ENCODE measurements at places on chromosomes 3 and 15.

GRCh38 chr3:64361962-64362735 is 136.9 kb upstream of the PRICKLE2 start:
- DNase-seq, result no peak

DNA sequence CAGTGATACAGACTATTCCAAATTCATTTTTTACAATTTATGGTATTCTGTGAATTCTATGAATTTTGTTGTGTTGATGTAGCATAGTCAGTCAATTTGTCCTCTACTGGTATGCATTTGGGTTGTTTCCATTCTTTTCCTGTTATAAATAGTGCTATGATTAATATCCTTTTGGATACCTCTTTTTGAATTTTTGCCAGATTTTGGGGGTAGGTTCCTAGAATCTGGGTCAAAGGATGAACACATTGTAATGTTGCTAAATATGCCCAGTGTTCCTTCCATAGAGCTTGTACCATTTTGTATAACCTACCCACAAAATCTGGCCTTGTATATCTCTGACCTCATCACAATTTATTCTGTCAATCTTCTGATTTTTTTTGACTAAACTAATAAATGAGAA is 44.4 kb upstream of the C3orf38 start:
- DNase-seq, result no peak

DNA sequence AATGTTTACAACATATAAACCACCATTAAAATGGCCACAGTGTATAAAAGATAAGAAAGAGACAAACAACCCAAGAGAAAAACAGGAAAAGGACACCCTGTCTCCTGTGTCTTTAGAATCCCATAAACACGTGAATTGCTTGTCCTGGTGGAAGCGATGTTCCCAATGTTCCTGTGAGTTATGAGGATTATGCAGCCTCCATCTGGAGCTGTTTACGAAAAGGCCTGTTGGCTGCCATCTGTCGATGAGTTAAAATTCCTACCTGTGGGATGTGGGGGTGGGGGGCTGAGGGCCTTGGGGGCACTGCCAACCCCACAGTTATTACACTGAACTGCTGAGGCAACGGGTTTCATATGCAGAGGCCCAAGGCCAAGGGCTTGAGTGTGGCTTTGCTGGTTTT is 13.6 kb downstream of the NISCH start:
- no peak for DNase-seq

GRCh38 chr15:87538327-87538834 is 718.2 kb downstream of the NTRK3 start:
- no peak for DNase-seq

DNA sequence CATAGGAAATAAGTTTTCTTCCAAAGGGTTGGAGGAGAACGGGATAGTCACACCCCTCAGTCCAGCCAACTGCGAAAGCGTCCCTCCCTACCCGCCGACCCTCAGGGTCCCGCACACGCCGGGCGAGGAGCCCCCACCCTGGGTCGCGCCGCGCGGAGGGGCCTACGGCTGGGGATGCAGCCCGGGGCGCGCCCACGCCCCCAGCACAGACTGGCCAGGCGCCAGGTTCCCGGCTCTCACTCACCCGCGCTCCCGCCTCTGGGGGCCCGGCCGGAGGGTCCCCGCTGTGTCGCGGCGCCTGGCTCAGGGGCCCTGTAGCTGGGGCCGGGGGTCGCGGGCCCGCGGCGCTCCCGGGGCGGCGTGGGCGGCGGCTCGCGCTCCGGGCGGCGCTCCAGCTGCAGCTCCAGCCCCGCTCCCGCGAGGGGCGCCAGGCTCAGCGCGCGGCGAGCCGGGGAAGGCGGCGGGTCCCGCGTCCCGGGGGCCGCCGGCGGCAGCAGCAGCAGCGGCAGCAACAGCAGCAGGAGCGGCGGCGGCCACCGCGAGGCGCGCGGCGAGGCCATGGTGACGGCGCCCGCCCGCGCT is 375 bp downstream of the HEG1 start:
- peak; percentile 74 for DNase-seq

- DNase-seq, result no peak
Measured at GRCh38 chr3:9386501-9387321, 10.7 kb upstream of the SETD5 start.

GRCh38 chr15:81942655-81943195 is 103.1 kb downstream of the MEX3B start:
- no peak for DNase-seq

DNA sequence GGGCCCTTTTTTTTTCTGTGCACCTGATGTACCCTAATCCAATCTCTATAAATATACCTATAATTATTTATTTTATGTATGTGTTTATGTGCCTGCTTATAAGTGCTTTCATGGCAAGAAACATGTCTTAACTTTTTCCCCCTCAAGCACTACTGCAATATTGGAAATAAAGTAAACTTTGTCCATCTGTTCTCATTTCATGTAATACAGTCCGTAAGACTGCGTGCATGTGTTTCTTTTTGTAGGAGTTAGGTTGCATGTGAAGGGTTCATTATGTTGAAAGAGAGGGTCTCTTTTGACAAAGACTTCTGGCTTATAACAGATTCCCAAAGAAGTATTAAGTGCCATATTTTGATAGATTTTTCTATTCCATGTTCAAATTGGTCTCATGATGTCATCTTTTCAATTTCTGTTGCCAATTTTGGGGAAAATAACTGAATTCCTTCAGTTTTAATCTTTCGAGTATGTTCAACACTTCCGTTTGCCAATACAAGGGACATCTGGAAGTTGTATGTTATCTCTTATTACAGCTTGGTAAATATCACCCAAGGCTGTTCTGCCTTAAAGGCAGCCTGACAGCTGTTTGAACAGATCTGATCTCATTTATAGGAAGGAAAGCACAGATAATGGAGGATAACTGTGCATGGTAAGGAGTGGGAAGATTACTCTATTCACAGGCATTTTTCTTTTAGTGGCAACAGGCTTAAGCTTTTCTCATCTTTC is 273.1 kb upstream of the SGO1 start:
- no peak for DNase-seq

DNA sequence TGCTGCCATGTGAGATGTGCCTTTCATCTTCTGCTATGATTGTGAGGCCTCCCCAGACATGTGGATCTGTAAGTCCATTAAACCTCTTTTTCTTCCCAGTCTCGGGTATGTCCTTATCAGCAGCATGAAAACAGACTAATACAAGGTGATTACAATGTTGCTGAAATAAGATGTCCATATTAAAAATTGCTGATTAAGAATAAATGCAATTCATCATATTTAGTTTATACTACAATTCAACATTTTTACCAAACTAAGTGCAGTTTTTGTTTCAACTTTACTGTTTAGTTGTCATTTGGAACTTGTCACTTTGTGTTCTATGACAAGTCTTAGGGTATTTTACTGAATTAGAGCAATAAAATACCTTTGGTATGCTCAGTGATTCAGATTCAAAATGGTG is 127.6 kb upstream of the TMCO5A start:
- no peak for DNase-seq

DNA sequence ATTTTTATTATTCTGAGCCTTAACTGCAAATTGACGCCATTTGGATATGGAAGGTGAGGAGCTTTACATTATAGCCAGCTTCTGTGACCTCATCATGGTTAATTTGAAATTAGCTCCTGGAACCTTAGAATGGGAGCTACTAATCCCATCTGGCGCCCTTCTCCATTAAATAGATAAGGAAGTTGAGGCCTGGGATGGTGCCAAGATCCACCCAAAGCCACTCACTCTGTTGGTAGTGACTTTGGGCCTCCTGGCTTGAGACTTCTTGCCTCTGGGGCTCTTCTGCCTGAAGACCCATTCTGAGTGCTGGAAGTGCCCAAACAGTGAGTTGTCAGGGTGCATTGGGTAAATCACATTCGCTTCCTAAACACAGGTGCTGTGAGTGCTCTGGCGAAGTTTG is 12.0 kb upstream of the HMCES start:
- DNase-seq, result no peak

GRCh38 chr3:188431553-188431952 is 277.6 kb downstream of the LPP start:
- no peak for DNase-seq

- no peak for DNase-seq
Measured at GRCh38 chr15:89825271-89825940, 10.8 kb upstream of the ANPEP start.

- no peak for DNase-seq
Measured at GRCh38 chr15:38636597-38636996, 72.0 kb upstream of the RASGRP1 start.

- DNase-seq, result peak; percentile 77
Measured at GRCh38 chr3:186108106-186108940, 566 bp downstream of the ETV5 start.

DNA sequence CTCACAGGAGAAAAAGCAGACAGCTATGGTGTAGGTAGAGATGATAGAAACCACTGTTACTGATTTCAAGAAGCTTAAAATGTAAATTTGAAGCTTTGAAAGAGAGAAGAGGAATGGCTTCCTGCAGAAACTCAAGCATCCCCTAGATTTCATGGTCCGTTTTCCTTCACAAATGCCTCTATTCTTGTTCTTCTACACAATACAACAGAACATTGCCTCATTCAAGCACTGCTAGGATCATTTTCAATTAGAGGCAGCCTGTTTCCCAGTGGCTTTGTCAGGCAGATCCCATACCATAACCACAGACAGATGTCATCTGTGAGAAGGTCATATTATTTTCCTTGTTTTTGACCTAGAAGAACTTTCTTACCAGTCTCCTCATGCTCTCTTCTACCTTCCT is 77.9 kb upstream of the SPRED1 start:
- no peak for DNase-seq

GRCh38 chr3:13021141-13022114 is 51.8 kb downstream of the IQSEC1 start:
- DNase-seq, result no peak

GRCh38 chr3:10627884-10628572 is 122.6 kb upstream of the ATP2B2 start:
- no peak for DNase-seq

- no peak for DNase-seq
Measured at GRCh38 chr3:170508291-170508690, 77.6 kb downstream of the SLC7A14 start.

DNA sequence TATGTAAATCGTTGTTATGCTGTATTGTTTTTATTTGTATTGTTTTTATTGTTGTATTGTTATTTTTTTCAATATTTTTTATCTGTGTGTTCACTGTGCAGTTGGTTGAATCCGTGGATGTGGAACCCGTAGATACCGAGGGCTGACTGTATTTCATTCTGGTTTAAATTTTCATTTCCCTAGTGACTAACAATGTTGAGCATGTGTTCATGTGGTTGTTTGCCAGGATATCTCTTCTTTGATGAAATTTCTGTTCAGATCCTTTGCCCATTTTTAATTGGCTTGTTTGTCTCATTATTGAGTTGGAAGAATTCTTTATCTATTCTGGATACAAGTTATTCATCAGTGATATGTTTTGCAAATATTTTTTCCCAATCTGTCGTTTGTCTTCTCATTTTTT is 29.7 kb downstream of the STOML1 start:
- no peak for DNase-seq

DNA sequence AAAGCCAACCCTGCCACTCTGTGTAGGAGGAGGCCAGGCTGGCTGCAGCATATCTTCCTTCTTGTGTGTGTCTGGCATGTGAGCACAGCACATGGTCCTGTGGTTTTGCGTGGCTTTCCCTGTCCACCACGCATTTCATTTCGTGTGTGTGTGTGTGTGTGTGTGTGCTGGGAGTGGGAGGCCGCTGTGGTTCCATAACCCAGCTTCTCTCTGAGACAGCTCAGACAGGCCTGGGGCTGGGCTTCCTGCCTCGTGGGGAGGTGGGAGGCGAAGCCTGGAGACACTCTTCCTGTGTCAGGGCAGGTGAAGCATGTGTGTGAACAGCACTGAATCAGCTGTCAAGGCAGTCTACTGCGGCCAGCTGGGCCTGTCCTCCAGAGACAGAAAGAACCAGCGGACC is 16.0 kb upstream of the MRPS22 start:
- no peak for DNase-seq

GRCh38 chr3:171815973-171816595 is 5.8 kb upstream of the PLD1 start:
- DNase-seq, result no peak

DNA sequence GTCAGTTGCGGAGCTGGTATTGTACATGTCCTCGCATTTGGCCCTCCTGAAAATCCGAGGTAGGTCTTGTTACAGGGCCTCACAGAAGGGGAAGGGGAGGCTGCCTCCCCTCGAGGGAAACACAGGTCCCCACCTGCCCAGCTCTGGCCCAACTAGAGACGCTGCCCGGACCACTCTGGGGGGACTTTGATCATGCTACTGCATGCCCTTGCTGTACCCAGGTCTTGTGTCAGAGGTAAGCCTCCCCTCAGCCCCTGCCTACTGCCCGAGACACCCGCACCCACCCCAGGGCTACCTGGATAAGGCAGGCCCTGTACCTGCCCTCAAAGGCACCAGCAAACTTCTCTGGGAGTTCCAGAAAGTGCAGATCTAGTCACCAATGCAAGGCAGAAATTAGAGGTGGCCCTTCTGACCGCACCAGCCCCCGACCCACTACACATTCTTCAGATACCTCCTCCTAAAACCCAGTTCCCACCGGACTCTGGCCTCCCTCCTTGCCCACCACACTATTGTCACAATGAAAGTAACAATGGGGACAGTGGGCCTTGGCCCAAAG is 981 bp upstream of the SCAP start:
- DNase-seq, result no peak

DNA sequence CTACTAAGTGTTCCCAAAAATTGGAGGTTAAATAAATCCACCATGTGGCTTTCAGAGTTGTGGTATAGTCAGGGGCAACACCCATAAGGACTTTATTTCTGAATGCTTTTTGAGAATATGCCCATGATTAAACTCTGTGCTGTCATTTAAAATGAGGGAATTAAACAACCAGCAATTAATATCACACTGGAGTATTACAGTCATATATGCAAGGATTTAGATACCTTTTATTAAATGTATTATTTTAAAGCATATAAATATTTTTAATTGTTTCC is 227.6 kb downstream of the ZPLD1 start:
- DNase-seq, result no peak

- DNase-seq, result no peak
Measured at GRCh38 chr15:52178765-52179164, 12.4 kb downstream of the GNB5 start.

DNA sequence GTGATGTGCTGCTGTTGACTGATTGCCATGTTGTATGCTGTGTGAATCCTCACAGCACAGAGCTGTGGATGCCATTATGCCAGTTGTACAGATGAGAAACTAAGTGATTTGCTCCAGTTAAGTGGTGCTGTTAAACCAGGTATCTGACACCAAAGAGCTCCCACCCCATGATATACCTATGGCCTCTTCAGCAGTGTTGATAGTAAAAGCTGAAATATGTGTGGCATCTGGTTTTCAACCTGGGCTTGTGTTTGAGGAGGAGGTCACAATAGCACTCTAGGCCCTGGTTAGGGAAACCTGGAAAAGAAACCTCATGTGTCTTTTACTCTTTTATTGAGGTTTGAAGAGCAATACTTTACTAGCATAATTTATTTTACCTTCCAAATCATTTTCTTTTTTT is 21.4 kb downstream of the RAD54L2 start:
- DNase-seq, result no peak

DNA sequence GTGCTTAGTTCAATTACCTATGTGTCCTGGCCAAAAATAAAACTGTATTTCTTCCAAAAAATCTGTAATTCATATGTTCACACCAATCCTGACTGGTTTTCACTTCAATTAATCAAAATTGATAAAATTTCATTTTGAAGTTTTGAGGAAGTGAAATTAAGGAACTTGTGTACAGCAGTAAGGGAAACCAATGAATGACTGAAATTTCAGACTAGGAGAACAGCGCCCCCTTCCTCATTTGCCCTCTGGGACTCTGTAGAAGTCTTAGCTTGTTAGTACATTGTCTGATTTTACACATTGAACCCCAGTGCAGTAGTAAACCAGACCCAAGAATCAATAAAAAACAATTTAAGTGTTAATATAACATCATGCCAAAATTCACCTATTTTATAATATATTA is 495.3 kb upstream of the AGTR1 start:
- no peak for DNase-seq

- no peak for DNase-seq
Measured at GRCh38 chr3:33060609-33061337, 36.2 kb downstream of the GLB1 start.

Data from sciatic nerve (tissue), 2 donors.